Foreskin keratinocyte (primary cell): ENCODE measurements at places on chromosomes 12 and 14.

- peak; percentile 61 for DNase-seq
These were observed 177.0 kb downstream of the ALX1 start for GRCh38 chr12:85457016-85457415.

DNA sequence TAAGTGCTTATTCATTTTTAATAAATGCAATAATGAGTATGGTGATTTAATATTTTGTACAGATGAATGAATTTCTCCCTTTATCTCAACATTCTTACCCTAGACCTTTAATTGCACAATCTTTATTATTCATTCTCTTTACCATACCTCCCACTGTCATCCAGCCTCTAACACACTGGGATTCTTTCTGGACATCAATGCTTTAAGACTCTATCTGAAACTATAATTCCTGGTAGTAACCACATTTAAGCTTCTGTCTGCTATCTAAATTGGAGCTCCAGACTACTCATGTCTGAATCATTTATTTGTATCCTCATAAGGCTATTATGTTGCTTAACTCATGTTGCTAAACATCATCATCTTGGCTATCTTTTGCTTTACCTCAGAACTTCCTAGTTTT, 270.2 kb downstream of the ALG10B start:
- no peak for DNase-seq

- peak; percentile 16 for DNase-seq
These were observed 180.8 kb downstream of the EFCAB11 start for GRCh38 chr14:89773644-89774316.

DNA sequence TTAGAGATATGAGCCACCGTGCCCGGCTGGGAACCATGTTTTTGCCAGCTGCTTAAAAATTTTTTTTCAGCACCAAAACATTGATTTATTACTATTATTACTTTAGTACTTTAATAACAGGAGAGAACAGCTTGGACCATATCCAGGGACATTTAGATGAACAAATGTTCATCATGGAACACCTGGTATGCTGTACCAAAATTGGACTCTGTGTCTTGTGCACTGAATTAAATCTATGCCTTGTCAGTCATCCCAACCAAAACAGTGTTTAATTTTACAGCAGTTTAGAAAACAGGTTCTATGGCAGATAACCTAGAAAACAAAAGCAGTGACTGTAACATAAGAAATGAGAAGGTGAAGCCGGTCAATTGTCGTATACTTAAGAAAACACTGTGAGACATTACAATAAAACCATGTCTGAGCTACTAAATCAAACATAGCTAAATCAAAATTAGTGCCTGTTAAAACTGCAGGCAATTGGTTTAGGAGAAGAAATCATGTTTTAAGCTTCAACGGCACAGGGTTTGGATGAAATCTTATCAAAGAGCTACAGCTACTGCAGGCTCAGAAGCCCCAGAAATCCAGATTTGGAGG, 58.2 kb upstream of the PYGL start:
- DNase-seq: no peak

DNA sequence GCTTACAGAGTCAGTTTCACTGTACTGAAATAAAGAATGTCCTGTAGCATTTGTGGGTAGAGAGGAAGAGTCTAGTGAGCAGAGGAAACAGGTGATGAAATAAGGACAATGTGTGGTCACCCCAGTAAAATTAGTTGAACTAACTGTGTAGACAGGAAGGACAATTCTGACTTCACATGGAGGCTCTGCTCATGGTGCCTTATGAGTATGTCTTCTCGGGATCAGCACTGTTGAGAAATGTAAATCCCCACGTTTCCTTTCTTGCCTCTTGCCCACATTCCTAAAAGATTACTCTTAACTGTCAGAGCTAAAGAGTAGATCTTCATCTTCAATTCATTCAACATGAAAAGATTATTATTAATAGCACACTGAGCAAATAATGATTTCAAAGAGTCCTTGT, 113.2 kb upstream of the FLRT2 start:
- peak; percentile 91 for DNase-seq

- DNase-seq: no peak
These were observed 163.4 kb downstream of the SAMD4A start for GRCh38 chr14:54730156-54730961.

DNA sequence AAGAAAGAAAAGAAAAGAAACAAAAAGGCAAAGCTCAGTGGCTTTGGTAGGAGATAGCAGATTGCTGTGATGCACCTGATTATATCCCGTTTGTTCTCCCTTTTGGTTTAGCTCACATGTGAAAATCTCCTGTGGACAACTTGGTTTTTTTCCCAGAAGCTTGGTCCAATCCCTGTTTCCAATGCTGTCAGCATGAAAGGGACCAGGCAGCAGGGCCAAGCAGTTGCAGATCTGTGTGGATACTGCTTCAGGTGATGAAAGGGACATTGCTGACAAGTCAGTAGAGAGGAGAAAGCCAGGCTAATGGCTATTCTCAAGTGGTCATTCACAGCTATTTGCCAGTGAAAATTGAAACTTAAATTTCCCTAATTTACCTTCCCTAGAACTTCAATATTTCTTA, 18.8 kb upstream of the SLCO1A2 start:
- no peak for DNase-seq

- DNase-seq: no peak
These were observed 62.3 kb downstream of the PRKD1 start for GRCh38 chr14:29865299-29865698.

GRCh38 chr12:24630446-24630845, 318.5 kb downstream of the BCAT1 start:
- no peak for DNase-seq

- no peak for DNase-seq
These were observed 10.4 kb upstream of the SYCP3 start for GRCh38 chr12:101749657-101750056.
